ENCODE measurements at places on chromosomes 4 and X. TPM values are rescaled to one million over a fixed set of nuclear protein-coding genes. Genes with fewer than 3 reads are reported as not detected.
A peak's percentile ranks its signal among the peaks of the same experiment; 100 is the strongest.

SMARCA1 gene
- polyA plus RNA-seq = 69.0 TPM

TRIM61 gene
- 0.16 TPM for polyA plus RNA-seq

AASDH gene
- polyA plus RNA-seq = 9.3 TPM

OCIAD2 gene
- 160 TPM for polyA plus RNA-seq

OPN1MW gene
- polyA plus RNA-seq = not detected

TCP11X2 gene
- 0.39 TPM for polyA plus RNA-seq

SLC26A1 gene
- polyA plus RNA-seq = 9.0 TPM

ARL9 gene
- 0.85 TPM for polyA plus RNA-seq

MXRA5 gene
- polyA plus RNA-seq = 11.3 TPM

PGRMC2 gene
- polyA plus RNA-seq = 69.9 TPM

SPINK2 gene
- 0.77 TPM for polyA plus RNA-seq

GPRASP3 gene
- polyA plus RNA-seq = 3.0 TPM

RAB39B gene
- polyA plus RNA-seq = 0.07 TPM

GC gene
- polyA plus RNA-seq = 352 TPM

DNA sequence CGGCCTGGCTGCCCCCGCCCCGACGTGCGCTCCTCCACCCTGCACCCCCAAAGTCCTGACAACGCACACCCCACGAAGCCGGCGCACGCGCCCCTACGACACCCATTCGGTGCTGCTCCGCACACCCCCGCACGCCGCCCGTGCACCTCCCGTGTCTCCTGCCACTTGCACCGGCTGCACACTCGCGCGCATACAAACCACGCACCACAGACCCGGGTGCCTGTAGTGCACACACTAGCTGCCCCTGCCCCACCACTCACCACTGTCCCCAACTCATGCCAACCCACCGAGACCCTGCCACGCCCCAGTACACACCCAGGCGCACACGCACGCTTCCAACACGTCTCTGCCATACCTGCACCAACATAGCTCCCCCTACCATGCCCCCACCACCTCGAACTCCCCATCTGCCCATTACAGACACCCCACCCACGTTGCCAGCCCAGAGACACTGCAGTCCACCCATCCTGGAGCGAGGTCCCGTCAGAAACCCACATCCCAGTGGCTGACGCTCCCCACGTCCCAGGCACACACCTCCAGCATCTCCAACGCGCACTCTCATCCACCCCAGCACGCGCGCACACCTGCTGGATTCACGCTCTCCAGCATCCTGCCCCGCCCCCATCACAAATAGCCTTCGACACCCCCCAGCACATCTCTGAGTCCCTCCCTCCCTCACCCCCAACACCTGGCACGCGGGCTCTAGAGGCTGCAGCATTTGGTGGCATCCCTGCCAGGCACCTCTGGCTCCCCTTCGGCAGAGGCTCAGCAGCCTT, 4.2 kb upstream of the DUSP9 start:
- DNase-seq = no peak

DNA sequence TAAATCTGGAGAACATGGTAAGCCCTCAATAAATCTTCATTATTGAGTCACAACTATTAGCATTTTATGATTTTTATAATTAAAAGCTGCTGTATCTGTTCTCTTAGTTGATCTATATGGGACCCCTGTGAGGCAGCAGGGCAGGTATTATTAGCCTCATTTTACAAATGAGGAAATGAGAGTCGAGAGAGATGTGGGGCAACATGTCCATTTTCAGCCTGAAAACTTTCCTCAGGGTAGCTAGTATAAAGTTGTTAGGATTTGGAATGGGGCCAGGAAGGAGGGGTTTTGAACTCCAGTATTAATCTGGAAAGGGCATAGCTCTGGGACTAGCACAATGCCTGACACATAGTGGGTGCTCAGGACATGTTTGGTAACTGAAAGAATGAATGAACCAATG, 191.7 kb upstream of the GPC4 start:
- DNase-seq = no peak

GRCh38 chr4:3010998-3011397, 47.6 kb downstream of the GRK4 start:
- no peak for DNase-seq

DNA sequence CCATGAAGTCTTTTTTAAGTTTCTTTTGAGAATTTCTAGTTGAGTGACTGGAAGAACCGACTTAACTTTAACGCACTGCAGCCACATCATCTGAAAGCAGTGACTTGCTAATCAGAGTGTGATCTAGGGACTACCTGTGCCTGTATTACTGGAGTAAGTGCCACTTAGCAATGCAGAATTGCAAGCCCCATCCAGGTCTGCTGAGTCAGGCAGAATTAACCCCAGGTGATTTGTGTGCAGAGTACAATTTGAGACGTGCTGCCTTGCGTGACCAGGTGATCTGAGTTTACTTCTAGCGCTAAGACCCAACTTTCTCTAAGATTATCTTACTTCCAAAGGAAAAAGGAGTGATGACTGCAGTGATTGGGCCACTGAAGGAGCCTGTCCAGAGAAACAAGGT, 85.3 kb downstream of the CLCN4 start:
- no peak for DNase-seq

DNA sequence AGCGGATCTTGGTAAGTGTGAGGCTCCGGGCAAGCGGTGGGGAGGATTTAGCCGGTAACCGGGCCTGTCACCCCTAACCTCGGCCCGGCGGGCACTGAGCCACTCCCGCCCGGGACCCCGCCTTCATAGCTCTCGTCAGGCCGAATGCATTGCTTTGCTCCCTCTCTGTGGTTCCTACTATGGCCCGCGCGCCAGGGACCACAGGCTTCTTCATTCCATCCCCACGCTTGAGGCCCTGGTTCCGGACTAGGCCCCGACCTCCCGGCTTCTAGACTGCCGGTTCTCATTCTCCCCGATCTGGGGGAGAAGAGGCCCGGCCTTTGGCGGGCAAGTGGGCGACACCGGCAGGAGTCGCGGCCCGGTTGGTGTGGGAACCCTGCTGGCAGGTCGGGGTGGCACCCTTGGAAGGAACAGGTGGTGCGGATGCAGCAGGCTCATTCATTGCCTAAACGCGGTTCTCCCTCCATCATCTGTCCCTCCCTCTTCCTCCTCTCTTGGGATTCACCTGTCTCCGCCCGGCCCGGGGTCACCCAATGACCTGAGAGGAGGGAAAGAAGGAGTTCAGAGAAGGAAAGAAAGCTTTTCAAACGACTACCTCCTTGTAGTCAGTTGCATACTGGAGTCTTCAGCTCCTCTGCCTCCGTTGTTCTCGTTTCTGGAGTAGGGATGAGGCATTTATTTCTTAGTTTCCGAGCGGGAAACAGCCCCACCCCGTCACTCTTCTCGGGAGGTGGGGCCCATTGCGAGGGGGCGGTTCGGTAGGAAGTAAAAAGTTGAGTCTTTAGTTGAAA, at the start of gene NDUFC1:
TSS of gene NDUFC1 (minus strand) at position 657 of the 791 bp plus-strand sequence. CDS start 6,679 bp downstream, outside the sequence.
- peak; percentile 70 for DNase-seq

- no peak for DNase-seq
Measured at GRCh38 chr4:7487998-7488671, 53.4 kb upstream of the PSAPL1 start.

DNA sequence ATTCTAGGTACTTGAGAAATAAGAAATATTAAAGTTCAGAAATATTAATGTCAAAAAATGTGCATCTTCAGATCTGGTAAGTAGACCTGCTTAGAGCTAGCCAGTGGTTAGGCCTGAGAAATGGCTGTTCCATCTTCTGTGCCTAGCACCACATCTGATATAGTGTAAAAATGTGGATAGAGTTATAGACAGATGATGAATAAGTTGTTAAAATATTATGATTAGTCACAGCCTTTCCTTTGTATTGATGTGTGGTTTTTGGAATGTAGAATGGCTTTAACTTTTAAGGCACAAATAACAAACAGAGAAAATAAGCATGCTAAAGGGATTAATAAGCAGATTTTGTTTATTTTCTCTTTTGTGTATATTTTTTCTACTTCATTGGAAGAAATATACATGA, 133.5 kb upstream of the NUDT6 start:
- DNase-seq = no peak

DNA sequence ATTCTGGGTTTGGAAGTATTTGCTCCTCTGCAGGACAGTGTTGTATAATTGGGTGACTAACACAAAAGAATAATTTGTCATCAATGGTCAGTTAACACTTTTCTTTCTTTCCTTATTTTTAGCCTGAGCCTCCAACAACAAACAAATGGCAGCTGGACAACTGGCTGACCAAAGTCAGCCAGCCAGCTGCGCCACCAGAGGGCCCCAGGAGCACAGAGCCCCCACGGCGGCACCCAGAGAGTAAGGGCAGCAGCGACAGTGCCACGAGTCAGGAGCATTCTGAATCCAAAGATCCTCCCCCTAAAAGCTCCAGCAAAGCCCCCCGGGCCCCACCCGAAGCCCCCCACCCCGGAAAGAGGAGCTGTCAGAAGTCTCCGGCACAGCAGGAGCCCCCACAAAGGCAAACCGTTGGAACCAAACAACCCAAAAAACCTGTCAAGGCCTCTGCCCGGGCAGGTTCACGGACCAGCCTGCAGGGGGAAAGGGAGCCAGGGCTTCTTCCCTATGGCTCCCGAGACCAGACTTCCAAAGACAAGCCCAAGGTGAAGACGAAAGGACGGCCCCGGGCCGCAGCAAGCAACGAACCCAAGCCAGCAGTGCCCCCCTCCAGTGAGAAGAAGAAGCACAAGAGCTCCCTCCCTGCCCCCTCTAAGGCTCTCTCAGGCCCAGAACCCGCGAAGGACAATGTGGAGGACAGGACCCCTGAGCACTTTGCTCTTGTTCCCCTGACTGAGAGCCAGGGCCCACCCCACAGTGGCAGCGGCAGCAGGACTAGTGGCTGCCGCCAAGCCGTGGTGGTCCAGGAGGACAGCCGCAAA, 106.0 kb downstream of the KLHL8 start:
- no peak for DNase-seq

DNA sequence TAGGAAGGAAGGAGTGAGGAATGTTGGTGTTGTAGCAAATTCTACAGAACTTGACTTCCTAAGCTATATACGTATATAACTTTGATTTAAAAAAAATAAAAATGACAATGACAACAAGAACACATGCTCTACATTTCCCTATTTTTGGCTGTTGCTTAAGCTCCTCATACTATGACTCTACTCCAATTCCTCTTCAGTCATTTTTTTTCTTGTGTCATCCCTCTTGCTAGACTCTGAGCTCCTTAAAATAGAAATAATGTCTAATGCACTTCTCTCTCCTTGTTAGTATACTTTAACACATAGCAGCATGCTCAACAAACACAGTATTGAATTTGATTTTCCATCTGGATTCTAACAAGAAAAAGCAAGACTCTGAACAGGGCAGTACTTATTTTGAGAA, 144.0 kb downstream of the HDX start:
- no peak for DNase-seq

DNA sequence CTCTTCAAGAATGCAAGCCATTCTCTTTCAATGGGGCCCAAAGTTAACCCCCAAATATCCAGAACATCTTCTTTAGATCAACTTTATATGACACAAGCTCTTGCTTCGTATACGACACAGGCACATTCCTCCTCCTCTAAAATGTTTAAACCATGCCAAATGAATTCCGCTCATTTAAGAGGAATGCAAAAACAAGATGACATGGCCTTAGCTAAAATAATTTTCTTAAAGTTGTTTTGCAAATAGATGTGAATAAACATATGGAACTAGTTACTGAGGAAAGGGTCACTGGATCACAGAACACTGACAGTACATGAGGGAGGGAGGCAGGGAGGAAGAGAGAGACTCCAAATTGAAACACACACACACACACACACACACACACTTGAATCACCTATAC, 97.4 kb downstream of the RASL11B start:
- no peak for DNase-seq

GRCh38 chr4:10639664-10640063, 44.9 kb downstream of the CLNK start:
- no peak for DNase-seq

- no peak for DNase-seq
Measured at GRCh38 chrX:9071031-9071650, 37.2 kb upstream of the FAM9B start.

DNA sequence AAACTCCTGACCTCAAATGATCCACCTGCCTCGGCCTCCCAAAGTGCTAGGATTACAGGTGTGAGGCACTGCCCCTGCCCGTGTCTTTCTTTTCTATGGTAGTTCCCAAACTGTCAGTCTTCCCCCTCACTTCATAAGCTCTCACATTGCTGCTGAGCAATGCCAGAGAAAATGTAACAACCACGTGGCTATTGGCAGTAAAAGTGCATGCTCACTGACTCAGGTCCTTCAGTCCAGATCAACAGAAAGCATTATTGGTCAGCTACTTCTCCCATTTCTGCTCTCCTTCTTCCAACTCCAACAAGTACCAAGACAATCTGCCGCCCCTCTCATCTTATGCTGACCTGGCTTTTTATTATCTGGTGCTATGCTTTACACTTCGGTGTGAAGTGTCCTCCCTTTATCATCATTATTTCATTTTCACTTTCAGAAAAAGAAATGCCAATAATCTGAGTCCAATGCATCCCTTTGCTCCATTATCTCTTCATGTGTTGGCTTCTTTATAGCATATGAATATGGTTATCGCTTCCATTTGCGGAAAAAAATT, 133.8 kb upstream of the UGT8 start:
- DNase-seq = peak; percentile 15

- no peak for DNase-seq
Measured at GRCh38 chrX:39869846-39870601, 227.7 kb downstream of the BCOR start.

DNA sequence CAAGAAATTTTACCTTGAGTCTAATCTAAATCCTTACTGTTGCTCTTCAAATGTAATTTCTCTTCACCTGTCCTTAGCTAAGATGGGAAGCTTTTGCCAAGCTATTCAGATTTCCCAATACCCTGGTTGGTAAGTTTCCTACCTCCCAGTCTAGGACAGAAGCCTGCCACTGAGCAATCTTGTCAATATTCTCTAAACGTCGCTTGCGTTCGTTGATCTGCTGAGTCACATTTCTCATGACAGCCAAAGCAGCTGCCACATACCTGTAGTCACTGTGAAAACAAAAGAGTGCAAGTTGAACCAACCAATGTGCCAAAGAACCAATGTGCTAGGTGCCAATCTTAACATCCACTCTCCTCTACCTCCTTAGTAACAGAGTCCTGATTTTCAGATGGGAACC, 111.1 kb downstream of the ARHGEF9 start:
- no peak for DNase-seq

DNA sequence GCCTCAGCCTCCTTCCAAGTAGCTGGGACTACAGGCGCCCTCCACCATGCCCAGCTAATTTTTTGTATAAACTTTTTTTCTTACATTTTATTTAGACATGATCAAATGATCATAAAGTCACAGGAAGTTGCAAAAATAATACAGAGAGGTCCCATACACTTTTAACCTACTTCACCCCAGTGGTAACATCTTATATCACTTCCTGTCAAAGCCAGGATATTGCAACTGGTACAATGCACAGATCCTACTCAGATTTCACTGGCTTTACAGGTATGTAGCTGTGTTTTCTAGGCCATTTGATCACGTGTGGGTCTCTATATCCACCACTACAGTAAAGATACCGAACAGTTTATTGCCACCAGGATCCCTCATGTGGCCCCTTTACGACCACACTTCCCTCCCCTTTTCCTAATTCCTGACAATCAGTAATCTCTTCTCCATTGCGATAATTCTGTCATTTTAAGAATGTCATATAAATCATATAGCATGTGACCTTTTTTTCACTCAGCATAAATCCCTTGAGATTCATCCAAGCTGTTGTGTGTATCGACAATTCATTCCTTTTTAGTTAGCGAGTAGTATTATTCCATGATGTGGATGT, 18.0 kb downstream of the RPS6KA3 start:
- DNase-seq = no peak

- DNase-seq = peak; percentile 79
Measured at GRCh38 chrX:107825698-107826237, at the start of gene MID2. Gene MID2 (plus strand): TSS chrX:107825866. CDS start chrX:107826427, 561 bp downstream.

GRCh38 chr4:101242441-101242840, 104.9 kb downstream of the PPP3CA start:
- no peak for DNase-seq

GRCh38 chr4:80393970-80394250, 58.4 kb downstream of the CFAP299 start:
- DNase-seq = no peak

All from hepatocyte (in vitro differentiated cells).